ENCODE measurements at places on chromosomes 6 and 20.

- no peak for DNase-seq
Observed at GRCh38 chr6:2940851-2941250, 30.5 kb downstream of the SERPINB6 start.

DNA sequence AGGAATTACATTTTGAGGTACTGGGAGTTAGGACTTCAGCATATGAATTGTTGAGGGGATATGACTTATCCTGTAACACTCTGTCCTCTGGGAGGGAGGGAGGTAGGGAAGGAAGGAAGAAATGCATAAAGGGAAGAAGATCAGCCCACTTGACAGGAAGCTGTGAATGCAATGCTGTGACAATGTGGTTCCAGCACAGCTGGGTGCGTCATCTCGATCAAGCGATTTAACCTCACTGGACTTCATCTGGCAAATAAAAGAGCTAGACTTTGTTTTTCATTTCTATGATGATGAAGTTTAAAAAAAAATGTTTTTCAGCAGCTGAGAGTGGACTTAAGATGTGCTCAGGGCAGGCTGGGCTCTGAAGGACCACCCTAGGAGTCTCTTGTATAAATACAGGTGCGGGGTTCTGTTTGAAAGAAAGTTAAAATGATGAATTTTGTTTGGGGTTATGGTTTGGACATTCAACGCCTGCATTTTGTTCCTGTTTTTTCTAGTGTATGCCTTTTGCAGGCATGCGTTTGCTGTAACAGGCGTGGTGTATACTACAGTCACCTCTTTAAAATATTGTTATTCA, 178.1 kb downstream of the RIMS1 start:
- no peak for DNase-seq

DNA sequence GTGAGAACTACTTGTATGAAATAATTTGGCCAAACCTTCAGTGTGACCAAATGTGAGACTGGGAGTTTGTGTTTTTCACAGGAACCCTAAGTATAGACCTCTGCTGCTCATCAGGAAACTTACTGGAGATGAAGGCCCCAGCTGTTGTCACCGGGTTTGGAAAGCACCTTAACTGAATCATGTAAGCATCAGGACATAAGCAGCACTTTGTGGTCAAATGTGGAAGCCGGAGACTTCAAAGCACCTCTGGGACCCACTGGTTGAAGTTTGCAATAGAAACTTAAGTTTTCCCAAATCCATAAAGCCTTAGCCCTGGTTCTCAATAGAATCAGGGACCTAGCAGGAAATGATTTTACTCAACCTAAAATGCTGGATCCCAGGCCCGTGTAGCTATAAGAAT, 14.3 kb downstream of the TTPAL start:
- DNase-seq, result no peak

DNA sequence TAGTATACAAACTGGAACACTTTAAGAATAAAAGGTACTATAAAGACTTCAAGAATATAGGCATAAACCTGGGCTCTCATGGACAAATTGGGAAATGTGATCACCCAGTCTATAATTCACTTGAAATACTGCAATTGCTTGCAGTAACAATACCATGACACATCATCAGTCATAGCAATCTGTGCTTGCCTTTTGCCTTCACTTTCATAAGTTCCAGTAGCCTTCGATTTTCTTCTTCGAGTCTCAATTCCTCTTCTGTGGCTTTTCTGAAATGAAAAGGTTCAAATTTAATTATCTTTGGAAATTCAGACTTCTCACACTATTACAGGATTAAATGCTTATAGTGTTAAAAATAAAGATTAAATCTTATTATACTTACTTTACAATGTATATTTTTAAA, 96.3 kb upstream of the ZBTB24 start:
- no peak for DNase-seq

DNA sequence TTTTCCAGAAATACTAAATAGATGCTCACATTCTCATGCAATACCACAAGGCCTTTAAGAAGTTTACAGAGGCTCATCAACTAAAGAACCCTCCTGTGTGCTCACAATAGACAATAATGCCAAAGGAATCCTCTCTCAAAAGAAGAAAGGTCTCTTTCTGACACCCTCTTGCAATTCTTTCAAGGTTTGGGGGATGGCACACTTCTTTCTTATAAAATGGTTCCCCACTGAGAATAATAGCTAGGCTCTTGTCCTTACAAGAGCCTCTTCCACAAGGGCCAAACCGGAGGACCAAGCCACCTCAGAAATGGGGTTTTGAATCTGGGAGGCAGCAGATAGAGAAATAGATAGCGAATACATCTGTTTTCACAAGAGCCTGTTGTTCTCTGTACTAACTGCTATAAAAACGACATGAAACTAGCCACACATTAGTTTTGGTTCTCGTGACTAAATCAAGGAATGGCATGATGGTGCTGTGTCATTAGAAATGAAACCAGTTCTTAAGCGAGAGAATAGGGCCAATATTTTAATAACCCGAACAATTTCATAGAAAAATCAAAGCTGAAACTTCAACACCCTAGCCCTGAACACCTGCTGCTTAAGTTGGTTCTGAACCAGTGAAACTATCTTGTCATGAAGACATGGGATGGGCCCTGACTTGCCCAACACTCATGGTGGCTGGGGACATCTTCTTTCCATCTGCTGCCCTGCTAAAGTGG, 81.1 kb downstream of the PRDM1 start:
- DNase-seq, result no peak

GRCh38 chr6:26421259-26422144, 18.8 kb upstream of the BTN3A3 start:
- peak; percentile 83 for DNase-seq

DNA sequence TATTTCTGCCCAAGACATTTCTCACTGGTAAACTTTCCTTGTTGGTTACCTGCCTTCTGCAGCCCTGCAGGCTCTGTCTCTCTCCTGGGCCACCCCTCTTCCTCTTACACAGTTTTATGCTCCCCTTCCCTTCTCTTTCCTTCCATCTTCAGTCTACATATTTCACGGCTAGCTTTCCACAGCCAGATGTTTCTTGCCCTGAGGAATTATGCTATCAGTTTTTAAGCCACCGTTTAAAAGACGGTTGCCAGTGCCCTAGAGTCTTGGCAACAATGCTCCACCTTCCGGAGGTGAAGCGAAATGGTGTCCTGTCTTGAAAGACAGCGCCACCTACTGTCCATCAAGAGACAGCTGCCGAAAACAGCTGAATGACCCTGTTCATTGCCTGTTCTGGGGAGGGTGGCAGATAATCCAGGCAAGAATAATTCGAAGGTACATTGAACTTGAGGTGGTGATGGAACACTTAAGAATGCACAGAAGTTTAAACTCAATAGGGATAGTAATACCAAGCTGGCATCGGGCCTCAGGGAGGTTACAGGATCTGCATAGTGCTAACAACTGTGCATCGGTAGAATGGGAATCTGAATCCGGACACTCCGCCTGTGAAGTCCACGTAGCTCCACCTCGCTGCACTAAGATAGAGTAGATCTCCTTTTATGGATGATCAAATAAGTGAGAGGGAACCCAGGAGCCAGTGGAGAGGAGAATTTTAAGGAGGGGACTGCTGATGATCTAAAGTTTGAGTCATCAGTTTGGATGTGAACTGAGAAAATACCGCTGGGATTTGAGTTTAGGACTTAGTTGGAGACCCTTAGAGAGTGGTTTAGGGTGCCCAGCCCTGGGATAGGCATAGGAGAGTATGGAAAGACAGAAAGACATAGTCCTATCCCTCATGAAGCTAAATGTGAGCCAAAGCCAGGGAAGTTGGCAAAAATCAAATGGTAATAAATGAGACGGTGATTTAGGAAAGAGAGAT, 4.8 kb upstream of the TRIM40 start:
- peak; percentile 72 for DNase-seq

DNA sequence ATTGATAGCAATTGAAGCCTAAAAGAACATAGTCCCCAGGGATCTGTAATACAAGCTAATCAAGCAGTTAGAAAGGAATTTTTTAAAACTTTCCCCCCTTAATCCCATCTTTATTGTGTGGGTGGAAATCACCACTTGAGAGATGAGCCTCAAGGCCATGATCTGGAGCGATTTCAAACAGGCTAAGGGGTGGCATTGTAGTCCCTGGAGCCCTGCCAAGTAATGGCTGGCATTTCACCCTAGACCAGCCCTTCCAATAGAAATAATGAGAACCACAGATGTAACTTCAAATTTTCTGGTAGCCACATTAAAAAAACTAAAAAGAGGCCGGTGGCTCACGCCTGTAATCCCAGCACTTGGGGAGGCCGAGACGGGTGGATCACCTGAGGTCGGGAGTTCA, 46.9 kb downstream of the PRDM1 start:
- DNase-seq, result no peak

- DNase-seq, result peak; percentile 33
Observed at GRCh38 chr6:72260489-72260888, 361.4 kb upstream of the KCNQ5 start.

- no peak for DNase-seq
Observed at GRCh38 chr6:160027076-160027475, 58.2 kb downstream of the IGF2R start.

DNA sequence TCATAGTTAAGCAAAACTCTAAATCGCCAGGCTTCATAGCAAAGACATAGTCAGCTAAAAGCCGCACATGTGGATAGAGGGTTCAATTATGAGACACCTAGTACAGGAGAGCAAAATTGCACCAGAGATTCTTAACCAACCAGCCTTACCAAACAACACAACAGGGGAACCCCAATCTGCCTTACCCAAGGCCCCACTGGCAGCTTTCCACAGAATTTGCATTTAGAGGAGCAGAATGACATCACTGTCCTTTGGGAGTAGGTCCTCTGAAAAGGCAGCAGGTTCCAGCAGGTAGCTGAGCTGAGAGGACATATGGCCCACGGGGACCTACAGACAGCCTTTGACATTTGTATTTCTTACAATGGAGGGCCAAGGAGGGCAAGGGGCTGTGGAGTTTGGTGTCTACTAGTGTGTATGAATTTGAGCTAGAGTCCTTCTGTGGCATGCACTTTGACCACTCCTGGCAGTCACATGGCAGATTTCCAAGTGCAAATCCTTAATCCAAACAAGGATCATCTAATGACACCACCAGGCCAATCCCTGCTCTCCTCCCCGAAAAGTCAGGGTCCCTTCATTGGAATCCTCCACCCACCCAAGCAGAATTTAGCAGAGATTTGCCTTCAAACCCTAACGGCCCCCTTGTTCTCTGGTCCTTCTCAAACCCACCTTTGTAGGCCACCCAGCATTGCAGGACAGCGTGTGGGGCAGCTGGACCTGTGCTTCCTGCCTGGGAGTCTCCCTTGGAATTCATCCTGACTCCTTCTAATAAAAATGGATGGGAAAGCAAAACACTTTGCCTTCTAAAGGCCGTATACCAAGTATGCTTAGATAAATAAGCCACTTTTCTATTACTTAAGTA, 171.2 kb upstream of the SUPT3H start:
- no peak for DNase-seq

- no peak for DNase-seq
Observed at GRCh38 chr6:142854589-142855488, 90.1 kb downstream of the HIVEP2 start.

DNA sequence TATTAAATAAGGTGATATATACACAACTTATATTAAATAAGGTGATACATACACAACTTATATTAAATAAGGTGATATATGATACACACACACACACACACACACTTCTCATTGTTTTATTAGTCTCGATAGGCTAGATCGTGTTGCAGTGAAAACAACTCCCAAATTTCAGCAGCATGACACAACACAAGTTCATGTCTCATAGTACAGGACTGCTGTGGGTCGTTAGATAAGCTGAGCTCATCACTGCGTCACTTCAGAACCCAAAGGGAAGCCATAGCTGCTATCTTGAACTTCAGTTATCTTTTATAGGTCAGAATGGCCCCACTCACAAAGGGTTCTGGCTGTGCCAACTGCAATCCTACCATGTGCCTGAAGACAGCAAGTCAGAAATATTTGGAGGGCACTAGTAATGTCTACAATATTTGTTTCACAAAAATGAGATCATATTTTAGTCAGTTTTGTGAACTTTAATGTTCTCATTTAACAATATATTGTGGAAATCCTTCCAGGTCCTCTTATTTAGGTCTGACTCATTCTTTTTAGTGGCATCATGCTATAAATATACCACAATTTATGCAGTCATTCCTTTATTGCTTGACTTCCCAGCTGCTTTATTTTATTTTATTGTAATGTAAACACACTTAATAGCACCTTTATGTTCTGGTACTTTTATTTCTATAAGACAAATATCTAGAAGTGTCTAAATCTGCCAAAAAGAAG, 290.2 kb downstream of the PHACTR1 start:
- no peak for DNase-seq

DNA sequence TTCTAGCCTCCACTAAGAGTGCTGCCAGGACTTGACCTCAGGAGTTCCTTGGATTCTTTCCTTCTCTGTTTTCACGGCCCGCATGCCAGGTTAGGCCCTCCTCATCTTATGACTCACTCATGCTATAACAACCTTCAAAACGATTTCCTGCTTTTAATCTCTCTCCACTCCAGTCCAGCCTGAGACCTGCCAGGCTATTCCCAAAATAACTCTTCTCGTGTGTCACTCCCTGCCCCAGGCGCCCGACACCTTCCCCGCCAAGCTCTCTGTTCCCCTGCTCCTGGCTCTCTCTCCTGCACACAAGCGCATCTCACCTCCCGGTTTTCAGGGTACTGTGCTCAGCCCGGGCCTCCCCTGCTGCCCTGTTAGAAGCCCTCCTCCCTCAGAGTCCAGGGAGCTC, 64.1 kb upstream of the RPS6KA2 start:
- DNase-seq, result no peak

DNA sequence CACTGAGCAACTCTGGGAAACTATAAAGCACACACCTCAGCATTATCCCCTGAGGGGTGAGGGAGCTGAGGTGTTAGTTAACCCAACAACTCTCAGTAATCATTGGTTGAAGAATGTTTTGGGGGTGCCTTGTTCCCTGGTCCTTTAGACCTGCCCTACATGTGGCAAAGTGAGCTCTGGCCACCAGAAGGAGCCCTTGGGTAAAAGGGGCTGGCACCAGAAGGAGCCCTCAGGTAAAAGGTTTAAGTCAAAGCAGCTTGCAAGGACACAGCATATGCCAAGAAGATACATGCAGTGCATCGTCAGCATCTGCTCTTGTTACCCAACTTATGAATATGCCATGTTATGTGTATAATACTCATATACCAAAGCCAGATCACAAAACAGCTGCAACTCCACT, 1081.7 kb downstream of the KIF16B start:
- DNase-seq, result no peak

DNA sequence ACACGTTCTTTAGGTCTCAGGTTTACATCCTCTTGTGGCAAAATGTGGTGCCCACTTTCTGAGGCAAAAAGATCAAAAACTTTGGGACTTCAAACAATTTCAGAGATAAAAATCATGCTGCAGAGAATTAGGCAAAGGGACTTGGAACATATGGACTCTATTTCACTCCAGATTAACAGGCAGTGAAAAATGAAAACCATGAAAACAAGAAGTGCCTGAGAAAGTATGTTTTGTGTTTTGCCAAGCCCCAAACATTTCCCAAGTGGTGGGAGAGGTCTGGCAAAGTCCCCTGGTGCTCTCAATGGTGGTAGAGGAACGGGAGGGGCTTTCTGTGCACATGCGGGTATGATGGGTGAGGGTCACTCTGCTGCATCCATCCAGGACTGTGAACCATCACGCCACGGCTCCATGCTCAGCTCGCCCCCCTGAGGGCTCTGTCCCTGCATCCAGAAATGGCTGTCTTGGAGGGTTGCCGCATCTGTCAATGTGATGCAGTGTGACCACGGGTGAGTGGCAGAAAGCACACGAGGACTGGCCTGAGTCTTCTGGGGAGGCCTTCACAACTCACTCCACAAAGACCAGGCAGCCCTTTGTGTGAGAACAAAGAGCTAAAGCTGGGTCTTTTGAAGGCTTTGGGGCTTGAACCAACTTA, 43.2 kb upstream of the TBC1D7 start:
- DNase-seq, result no peak

GRCh38 chr6:93177438-93177837, 241.9 kb downstream of the EPHA7 start:
- no peak for DNase-seq
